Iris pigment epithelial cell (primary cell): ENCODE measurements at places on chromosomes 4 and X.

- no peak for DNase-seq
Measured at GRCh38 chr4:142352712-142353111, 493.4 kb downstream of the INPP4B start.

- DNase-seq = no peak
Measured at GRCh38 chrX:105274091-105274490, 53.6 kb upstream of the TEX13A start.

GRCh38 chr4:6714954-6715353 lies 1.0 kb upstream of the BLOC1S4 start:
- DNase-seq = no peak

DNA sequence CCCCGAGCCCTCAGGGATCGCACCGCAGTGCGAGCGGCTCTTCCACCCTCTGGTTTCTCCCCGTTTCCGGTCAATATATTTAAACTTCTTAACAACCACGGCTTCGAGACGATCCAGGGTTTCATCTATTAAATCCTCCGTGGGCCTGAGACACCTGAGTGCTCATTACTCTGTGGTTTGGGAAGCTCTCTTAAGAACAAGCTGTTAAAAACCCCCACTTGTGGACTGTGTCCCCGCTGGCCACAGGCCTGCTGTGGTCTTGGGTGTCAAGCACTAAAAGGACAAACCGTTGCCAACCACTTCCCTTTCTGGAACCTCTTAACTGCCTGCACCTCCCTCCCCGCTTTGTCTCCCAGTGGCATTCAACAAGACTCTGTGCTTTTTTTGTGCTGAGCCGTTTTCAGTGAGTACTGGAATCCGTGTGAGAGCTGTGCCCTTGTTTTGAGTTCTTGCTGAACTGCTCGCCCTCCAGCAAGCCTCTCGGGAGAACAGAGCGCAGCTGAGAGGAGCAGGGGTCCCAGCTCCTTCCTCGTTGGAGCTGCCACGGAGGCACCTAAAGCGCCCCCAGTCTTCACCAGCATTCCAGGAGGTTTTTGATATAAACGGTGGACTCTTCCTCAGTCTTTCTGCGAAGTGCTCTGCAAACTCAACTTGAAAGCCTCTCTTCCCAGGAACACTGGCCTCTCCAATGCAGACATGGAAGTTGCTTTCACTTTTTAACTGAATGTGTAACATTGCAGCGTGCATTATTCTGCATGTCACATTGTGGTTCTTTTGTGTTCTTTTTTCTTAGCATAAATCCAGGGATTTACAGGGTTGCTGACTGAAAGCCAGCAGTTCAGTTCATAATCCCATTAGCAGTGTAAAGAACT lies 691 bp upstream of the IGFBP7 start:
- DNase-seq = peak; percentile 77

DNA sequence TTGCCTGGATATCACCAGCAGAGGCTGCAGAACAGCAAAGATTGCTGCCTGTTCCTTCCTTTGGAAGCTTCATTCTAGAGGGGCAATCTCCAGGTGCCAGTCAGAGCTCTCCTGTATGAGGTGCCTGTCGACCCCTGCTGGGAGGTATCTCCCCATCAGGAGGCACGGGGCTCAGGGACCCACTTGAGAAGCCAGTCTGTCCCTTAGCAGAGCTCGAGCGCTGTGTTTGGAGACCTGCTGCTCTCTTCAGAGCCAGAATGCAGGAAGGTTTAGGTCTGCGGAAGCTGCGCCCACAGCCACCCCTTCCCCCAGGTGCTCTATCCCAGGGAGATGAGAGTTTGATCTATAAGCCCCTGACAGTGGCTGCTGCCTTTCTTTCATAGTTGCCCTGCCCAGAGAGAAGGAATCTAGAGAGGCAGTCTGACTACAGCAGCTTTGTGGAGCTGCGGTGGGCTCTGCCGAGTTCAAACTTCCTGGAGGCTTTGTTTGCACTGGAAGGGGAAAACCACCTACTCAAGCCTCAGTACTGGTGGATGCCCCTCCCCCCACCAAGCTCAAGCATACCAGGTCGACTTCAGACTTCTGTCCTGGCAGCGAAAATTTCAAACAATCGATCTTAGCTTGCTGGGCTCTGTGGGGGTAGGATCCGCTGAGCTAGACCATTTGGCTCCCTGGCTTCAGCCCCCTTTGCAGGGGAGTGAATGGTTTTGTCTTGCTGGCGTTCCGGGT lies 57.9 kb downstream of the DKK2 start:
- no peak for DNase-seq

DNA sequence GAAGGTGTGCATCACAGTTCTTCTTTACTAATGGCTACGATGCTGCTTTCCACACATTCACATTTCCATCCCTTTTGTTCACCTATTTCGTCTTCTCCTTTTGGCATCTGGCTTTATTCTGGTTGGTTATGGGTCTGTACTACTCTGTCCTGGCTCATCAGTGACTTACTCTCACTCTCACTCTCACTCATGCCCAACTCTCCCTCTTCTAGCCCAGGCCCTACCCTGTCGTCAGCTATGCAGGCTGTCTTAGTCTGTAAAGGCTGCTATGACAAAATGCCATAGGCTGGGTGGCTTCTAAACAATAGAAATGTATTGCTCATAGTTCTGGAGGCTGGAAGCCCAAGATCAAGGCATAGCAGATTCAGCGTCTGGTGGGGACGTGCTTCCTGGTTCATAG lies 105.6 kb upstream of the PUDP start:
- DNase-seq = no peak
